ENCODE measurements at places on chromosomes 7 and 10.

- DNase-seq, result no peak
Observed at GRCh38 chr7:45086331-45087065, 2.3 kb downstream of the NACAD start.

DNA sequence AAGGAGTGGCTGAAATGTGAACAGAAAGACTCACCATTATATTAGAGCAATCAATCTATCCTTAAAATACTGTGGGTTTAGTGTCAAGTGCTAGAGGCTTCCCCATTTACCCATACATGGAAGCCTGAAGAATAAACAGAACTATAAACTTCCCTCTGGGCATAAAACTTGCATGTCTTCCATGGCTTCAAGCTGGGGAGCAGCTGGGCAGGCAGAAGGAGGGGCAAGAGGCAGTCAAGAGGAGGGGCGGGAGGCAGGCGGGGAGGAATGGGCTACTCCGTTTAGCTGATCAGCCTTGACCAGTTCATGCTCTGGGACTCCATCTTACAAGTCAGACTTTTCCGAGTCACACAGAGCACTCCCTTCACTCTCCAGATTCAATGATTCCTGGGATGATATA lies 3.5 kb upstream of the PRSS1 start:
- no peak for DNase-seq

- no peak for DNase-seq
Observed at GRCh38 chr10:118768041-118768919, 13.5 kb upstream of the CACUL1 start.

GRCh38 chr10:79097021-79097872 lies 28.5 kb downstream of the ZMIZ1 start:
- DNase-seq, result no peak

DNA sequence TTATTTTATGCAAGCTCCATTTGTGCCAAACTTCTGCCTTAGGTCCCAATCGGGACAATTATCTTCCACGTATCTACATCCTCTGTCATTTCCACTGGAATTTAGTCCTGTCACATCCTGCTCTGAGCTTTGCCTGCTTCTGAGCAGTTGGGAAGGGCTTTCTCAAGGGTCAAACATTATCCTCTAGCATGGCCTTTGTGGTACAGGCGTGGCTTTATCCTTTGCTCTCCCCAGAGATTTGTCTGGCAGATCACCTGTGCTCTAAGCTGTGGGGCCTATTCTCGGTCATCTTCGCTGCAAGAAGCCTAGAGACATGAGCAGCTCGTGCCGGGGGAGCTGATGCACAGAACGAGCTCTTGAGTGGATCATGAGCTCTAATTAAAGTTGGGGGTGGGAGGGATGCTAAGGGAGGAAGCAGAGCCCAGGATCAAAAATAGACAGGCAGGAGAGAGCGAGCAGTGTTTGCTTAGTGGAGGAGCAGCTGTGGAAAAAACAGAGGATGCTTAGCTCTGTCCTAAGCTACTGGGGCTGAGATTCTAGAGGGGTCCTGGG lies 19.8 kb upstream of the TMEM273 start:
- DNase-seq, result no peak

DNA sequence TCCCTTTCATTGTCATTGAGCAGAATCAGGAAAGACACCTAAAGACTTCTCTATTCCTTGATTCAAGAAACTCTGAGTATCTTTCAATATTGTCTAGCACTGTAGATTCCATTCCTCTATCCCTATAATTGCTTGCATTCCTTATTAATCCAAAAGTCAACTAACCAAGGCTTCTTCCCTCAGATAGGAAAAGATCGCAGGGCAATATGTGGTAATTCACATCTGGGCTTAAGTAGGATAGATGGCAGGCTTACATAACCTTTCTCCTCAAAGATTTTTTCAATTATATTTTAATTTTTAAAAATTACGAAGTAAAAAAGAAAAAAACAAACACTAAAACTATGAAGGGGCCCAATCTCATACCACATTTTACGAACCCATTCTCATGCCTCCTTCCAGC lies 7.1 kb upstream of the ARHGAP21 start:
- no peak for DNase-seq

GRCh38 chr7:154167051-154167450 lies 114.9 kb downstream of the DPP6 start:
- DNase-seq, result no peak

DNA sequence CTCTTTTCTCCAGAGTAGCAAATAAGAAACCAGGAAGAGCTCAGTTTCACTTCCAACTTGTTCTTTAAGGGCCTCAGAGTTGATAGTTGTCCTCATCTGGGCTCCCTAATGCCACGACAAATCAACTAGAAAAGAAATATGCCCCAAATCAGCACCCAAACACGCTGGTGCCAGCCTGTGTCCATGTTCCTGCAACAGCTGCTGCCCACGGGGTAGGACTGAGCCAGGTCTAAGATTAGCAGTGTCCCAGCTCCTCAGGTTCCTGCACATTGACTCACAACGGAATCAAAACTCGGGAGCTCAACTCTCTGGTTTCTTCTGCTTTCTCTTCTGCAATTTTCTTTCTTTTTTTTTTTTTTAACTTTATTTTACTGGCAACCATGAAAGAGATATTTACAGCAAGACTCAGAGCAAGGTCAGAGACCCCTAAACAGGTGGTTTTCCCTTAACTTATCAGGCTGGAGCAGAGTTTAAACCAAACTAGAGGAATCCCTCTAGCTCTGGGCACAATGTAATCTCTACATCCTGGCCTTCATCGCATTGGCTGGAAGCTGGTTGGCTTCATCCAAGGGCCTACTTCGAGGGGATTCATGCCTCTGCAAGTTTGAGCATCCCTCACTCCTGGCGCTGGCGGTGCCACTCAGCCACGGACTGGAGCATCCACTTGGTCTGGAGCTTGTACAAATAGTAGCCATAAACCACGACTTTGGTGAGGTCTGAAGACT lies 126.1 kb downstream of the PFKFB3 start:
- no peak for DNase-seq

GRCh38 chr10:74177140-74177677 lies 26.2 kb downstream of the ADK start:
- DNase-seq, result no peak

DNA sequence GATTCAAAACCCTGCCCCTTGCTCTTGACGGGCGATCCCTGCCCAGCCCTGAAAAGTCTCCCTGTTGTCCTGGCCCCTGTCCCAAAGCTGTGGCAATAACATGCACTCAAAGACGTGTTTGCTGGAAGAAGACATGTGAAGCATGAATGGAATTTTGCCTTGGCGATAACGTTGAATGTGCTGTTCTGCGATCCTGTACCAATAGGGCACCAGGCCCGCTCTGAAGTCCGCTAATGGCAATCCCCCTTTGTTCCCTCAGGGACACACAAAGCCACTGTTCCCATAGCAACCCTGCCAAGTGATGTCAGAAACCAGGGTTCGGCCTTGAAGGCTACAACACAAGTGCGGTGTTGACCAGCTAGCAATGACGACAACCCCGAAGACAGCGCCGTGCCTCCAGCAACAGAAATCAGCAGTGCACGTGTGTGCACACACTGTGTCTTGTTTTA lies 284.6 kb downstream of the KLF6 start:
- DNase-seq, result no peak

GRCh38 chr7:78099715-78100394 lies 301.3 kb downstream of the PHTF2 start:
- no peak for DNase-seq

- DNase-seq, result no peak
Observed at GRCh38 chr10:70967591-70968587, 79.5 kb upstream of the PCBD1 start.

GRCh38 chr10:104581884-104582601 lies 59.0 kb upstream of the SORCS3 start:
- DNase-seq, result no peak

DNA sequence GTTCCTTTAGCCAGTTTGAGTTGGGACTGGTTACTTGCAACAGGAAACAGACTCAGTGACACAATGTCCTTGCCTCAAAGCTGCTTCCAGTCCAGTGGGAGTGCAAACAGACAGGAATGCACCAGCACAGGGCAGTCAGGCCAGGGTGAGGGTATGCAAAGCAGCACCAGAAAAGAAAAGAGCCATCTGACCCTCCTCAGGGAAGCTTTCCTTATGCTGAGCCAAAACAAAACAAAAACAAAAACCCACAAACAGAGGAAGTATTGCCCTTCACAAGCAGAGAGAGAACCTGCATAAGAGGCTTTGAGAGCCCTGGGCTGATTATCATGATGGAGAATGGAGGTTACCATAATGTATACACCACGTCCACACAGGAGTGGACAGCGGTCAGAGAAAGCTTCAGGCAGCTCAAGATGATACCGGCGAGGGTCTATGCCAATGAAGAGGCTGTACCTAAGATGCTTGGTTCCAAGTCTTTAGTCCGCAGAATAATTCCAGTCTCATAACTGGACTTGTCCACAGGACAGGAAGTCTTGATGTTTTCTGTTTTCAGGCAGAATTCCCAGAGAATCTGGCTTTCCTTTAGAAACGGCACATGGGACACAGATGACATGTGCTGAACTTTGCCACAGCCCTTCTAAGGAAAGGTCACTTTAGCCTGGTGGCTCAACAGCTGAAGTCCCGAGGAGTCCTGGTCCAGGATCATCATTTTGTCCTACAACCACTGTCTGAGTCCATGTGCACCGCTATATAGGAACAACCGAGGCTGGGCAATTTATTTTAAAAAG lies 263.3 kb downstream of the TNS3 start:
- no peak for DNase-seq

DNA sequence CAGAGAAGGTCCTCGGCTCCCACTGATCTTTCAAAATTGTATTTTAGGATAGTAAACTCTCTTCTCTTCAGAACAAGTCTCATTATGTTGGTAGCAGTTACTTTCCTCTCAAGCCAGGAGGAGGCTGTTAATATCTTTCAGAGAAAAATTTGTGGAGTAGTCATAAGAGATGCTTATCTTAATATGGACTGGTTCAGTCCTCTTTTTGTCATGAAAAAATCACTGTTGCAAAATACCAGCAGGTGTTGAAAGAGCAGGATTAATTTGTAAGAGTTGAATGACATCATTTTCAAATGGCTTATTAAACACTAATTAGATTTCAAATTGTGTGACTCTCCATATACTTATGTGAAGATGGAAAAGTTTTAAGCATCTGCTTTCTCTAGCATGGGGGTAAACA lies 662.5 kb downstream of the POM121L12 start:
- DNase-seq, result no peak

DNA sequence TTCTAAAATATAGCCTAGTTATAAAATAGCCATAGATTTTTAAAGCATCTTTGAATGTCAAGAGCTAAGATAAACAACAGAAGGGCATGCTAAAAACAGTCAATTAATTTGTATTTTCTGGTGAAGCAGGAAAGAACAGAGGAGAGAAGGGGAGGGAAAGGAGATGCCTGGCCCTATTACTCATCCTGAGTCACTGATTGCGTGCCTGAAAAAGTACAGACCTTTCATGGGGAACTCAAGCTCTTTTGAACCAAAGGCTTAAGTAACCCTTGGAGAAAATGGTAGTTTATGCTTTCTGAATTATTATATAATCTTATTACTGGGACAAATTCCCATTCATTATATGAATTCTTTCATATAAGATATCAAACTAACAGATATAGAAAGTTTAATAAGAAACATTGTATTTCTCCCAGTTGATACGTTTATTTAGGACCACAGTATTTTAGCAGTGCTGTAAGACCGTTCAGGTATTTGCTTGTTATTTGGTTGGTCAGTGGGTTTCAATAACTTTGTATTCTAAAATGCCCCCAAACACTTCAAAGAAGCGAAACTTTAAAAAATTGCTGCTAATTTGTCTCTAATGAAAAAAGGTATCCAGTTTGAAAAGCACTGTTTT lies 151.3 kb downstream of the HGF start:
- DNase-seq, result no peak

DNA sequence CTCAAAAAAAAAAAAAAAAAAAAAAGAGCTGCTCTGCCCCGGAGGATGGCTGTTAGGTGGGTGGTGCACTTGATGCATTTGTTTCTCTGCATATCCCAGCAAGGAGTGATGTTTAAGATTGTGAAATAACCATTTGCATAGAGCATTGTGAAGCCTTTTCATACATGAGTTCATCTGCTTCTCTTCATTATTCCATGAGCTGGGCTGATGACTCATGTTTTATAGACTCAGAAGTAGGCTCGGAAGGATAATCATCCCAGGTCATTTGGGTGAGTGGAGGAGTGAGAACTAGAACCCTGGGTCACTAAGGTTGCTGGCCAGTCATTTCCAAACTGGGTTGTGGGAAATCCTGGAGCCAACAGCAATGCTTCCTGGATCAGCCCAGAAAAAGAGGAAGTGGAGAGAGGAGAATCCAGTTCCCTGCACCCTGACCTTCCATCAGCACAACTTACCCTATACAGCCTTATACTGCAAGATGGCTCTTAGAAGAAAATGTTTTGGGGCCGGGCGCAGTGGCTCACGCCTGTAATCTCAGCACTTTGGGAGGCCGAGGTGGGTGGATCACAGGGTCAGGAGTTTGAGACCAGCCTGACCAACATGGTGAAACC lies 45.3 kb downstream of the TACC2 start:
- no peak for DNase-seq

GRCh38 chr10:1661416-1661815 lies 75.9 kb downstream of the ADARB2 start:
- no peak for DNase-seq

DNA sequence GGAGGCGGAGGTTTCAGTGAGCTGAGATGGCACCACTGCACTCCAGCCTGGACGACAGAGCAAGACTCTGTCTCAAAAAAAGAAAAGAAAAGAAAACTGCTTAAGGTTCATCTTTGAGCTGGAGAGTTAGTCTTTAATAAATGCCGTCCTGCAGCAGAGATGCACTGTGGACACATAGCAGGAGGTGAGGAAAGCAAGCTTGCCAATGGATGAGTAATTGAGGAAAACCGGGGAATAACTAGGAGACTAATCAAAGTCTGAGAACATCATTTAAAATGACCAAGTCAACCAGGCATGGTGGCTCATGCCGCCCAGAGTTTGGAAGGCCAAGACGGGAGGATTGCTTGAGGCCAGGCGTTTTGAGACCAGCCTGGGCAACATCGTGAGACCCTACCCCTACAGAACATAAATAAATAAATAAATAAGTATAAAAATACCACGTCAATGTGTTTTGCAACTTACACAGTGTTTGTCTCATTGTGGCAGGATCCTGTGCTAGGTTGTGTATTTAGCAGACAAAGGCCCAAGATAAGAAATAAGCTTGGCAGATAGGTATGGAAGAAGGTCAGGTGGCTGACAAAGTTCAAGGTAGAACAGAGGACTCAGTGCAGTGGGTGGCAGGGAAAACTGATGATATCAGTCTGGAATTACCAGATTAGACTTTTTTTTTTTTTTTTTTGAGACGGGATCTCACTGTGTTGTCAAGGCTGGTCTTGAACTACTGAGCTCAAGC lies 115.7 kb upstream of the KMT2C start:
- DNase-seq, result no peak

- DNase-seq, result no peak
Observed at GRCh38 chr7:2066251-2066919, 166.4 kb downstream of the MAD1L1 start.

DNA sequence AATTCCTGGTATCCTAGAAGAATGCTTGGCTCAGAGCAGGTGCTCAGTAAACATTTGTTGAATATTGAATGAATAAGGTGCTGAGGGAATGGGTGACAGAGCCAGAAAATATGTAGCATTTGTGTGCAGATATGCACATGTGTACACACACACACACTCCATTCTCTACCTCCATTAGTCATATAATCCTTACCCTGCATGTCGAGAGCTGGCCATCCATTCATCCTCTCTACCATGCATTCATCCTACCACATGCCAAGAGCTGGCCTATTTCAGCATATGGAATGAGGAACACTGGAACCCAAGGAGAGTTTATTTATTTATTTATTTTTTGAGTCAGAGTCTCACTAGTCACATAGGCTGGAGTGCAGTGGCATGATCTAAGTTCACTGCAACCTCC lies 284.8 kb downstream of the PLXNA4 start:
- DNase-seq, result no peak
